Stimulated activated CD8-positive, alpha-beta memory T cell treated with anti-CD3 and anti-CD28 coated beads, Interleukin-4, amount 100 ng/mL, for 1 hour (primary cell): ENCODE measurements at places on chromosomes 3 and 15.

DNA sequence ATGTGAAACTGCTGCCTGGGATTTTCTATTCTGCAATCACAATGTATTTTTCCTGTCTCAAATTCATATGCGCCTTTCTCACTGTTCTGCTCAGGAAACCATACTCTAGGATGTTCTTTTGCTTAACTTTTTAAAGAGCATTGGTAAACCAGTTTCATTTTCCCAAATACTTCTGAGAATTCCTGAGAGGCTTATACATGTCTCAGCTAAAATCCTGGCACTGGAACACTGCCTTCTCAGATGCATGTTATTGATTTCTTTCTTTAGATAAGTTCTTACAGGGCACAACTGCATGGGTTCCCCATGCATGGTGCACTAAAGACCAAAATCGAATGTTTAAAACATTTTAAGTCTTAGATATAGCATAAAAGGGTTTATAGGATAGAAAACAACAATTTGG lies 178.3 kb upstream of the PLSCR5 start:
- no peak for DNase-seq

DNA sequence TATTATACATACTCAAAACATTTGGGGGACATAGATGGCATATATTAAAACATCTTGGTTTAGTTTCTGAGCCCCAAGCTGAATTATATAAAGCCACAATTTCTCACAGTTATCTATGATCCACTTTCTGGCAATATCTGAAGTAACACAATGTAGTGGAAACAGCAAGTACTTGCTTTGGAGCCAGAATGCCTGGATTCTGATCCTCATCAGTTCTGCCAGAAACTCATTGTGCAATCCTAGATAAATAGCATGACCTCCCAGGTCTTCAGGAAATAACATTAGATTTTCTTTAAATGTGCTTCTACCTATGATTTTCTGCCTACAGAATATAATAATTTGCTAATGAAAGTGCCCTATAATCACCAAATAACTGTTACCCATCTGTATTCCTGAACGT lies 544.9 kb downstream of the NAALADL2 start:
- DNase-seq = no peak

GRCh38 chr3:54458357-54458756 lies 336.0 kb downstream of the CACNA2D3 start:
- DNase-seq = no peak

DNA sequence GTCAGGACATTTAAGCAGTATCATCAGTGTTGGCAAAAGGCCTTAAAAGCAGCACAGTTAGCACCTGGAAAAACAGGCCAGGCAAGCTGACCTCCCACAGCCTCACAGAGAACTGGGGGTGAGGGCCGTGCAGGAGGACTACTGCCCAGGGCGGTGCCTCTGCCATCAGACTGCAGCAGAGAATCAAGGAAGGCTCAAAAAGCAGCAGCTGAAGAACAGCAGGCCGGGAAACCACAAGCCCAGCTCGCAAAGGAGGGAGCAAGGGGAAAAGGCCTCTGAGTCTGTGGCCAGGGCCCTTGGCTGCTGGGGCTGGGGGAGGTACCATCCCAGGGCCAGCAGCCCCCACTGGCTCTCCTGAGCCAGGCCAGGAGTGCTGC lies 84.2 kb downstream of the SEC22A start:
- DNase-seq = no peak

- DNase-seq = no peak
These were observed 103.7 kb downstream of the PEX5L start for GRCh38 chr3:179933080-179933479.

- no peak for DNase-seq
These were observed 462 bp downstream of the EDEM1 start for GRCh38 chr3:5187920-5188418.

- DNase-seq = no peak
These were observed 29.7 kb downstream of the TCF12 start for GRCh38 chr15:56948000-56948763.

GRCh38 chr3:176916777-176917176 lies 280.5 kb downstream of the TBL1XR1 start:
- DNase-seq = no peak

DNA sequence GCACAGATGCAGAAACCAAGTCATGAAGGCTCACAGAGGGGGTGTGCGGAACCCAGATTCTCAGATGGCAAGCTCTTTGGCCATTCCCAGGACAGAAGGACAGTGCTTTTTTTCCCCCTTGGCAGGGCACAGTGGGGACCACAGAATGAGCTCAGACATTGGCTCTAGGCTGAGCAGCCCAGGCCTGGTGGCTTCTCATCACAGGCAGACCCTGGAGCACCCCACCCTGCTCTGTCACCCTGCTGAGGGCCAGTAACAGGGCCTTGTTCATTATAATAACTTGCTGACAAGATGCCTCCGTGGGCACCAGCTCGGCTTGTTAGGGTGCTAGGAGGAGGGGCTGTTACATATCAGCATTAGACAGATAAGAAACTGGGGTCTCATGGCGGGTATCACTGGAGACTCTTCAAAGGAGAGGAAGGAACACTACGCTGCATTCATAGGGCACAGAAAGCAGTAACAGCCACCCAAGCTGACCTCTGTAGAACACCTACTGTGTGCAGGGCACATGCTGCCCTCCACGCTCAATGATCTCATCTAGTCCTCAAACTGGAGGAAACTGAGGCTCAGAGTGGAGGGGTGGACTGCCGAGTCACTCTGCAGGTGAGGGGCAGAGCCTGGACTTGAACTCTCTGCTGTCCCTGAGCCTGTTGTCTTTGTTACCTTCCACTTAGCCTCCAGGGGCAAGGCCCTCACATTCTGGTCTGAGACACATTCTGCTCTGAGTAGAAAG lies 69.9 kb upstream of the SEC13 start:
- DNase-seq = no peak

DNA sequence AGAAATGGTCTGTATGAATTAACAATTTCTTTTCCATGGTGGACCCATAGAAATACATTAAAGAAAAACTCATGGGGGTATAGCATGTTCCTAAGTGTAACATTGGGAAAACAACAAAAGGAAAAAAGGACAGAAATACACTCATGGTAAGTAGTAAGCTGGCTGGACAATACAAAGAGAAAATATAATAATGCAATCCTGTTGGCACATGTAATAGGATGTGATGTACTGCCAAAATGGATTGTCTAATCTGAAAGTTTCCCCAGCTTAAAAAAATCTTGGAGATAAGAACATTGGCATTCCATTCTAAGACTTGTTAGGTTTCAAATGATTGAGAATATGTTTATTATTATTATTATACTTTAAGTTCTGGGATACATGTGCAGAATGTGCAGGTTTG lies 128.1 kb downstream of the MBNL1 start:
- DNase-seq = no peak

DNA sequence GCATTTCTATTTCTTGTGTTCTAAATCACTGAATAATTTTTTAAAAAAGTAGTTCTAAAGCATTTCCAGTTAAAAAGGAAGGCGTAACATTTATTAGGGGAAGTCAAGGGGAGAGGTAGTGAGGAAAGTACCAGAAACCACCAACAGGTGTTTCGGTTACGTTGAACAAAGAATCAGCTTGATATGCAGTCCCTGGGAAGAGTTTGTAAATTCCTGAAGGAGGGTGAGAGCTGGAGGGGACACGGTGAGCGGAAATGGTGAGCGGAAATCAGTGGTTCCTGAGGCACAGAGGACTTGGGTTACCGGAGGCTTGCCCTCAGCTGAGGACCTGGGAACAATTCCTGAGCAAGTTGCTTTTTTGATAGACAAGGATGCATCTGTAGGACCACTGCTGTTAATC lies 17.8 kb downstream of the MAP2K1 start:
- no peak for DNase-seq

- DNase-seq = no peak
These were observed 28.1 kb downstream of the SPINK8 start for GRCh38 chr3:48305396-48305795.

GRCh38 chr15:65434201-65434600 lies 11.5 kb upstream of the IGDCC4 start:
- no peak for DNase-seq

DNA sequence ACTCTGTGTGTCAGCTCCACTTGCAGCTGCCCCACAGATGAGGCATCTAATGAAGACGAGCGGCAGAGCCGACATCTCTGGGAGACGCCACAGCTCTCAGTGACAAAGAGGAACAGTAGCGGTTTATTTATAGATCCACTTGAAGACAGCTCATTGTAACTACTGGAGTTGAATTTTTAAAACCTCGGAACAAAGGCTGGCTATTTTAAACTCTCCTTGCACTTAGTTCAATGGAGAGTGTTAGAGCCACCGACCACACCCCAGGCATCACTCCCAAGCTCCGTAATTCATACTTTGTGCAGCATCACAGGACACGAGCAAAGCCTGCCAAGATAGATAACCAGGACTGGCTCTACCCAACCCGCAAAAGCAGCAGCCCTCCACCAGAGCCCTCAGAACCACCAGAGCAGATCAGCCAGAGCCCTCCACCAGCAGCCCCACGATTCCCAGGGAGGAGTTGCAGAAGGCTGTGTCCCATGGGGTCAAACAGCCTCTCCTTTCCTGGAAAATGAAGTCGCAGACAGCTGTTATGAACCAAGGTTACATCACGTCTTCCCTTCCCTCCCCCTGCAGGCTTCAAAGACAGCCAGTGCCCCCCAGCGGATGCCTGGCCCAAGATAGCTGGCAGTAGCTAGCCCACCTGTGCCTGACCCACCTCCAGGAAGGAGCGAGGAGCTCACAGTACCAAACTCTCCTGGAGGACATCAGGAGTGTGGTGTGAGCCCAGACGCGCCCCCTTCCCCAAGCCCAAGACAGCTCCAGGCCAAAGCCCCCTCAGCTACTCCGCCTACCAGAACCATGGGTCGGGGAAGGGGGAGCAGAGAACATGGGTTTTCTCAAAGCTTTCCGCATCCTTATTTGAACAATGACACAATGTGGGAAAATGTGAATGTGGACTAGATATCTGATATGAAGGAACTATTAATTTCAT lies 45.7 kb downstream of the POC1A start:
- no peak for DNase-seq

- peak; percentile 21 for DNase-seq
These were observed 68.9 kb upstream of the TNFSF10 start for GRCh38 chr3:172591876-172592771.

GRCh38 chr3:87320756-87321626 lies 44.6 kb upstream of the POU1F1 start:
- no peak for DNase-seq

DNA sequence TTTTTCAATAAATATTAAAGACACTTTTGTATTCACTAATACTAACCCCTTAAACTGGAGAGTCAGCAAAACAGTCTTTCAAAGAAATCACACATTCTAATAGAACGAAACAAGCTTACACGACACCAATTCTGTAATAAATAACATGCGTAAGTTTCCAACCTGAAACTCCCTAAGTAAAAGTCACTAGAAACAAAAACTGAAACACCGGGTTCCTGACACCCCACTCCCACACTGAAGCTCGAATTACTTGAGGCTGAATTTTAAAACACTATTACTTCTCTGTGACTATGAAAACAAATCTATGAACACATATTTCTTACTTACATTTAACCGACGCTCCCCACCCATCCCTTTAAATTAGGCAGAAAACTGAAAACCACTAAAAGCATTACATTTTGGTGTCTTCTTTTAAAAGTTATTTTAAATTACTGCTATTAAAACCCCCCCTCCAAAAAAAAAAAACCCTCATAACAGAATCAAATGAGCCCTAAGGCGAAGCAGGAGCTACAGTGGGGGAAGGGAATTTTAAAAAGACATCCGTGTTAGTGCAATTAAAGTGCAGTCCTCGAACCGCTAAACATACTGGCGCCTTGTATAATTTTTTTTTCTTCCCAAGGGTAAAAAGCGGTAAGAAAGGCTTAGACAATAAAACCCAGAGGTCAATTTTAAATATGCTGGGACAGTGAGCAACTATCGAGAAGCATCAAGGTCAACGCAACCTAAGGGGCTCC lies 878 bp downstream of the SPPL2A start:
- DNase-seq = no peak
